Activated CD4-positive, alpha-beta memory T cell treated with anti-CD3 and anti-CD28 coated beads for 36 hours (primary cell): ENCODE measurements at places on chromosomes 6 and 20. TPM values are rescaled to one million over a fixed set of nuclear protein-coding genes. Genes with fewer than 3 reads are reported as not detected.

NR2E1 gene
- not detected for total RNA-seq

DNA sequence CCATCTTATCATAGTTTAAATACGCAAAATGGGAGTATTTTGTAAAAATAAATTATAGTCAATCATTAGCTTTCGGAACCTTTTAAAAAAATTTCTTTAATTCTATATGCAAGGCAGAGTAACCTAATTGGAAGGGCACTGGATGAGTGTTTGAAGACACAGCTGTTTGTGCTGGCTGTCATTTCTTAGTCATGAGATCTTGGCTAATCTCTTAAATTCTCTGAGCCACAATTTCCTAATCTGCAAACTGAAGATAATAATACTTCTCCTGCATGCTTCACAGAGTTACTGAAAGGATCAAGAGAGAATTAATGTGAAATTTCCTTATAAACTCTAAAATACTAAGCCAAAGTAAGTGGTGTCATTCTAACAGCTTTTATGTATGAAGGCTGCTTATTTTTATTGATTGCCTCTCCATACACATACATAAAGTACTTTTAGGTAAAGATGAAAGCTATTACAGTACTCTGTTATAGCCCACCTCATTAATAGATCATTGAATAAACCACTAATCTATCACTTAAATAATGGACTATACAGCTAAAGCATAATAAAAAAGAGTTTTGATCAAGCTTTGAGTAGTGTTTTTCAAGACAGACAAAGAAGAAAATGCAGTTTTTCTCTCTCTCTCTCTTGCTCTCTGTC lies 383.7 kb upstream of the IRAK1BP1 start:
- no peak overlapping the region for H3K4me3 ChIP-seq
- H3K4me1 ChIP-seq, result no peaks in the 10 kb centered on the region
- no peak for DNase-seq

VIP gene
- not detected for total RNA-seq

- no peak overlapping the region for H3K27ac ChIP-seq
- H3K36me3 ChIP-seq, result peaks cover 24% of the 10 kb centered on the region
- no peaks in the 10 kb centered on the region for H3K27me3 ChIP-seq
- no peak for DNase-seq
Observed at GRCh38 chr6:20444786-20445271, 43.1 kb downstream of the E2F3 start.

SLC13A3 gene
- total RNA-seq, result not detected

- H3K4me3 ChIP-seq, result no peak overlapping the region
- H3K36me3 ChIP-seq, result no peaks in the 10 kb centered on the region
- no peaks in the 10 kb centered on the region for H3K4me1 ChIP-seq
- H3K27me3 ChIP-seq, result peaks cover 3% of the 10 kb centered on the region
- no peak overlapping the region for H3K27ac ChIP-seq
Observed at GRCh38 chr6:131745476-131745875, 34.7 kb upstream of the CTAGE9 start.

ACSS1 gene
- 15.2 TPM for total RNA-seq

DNA sequence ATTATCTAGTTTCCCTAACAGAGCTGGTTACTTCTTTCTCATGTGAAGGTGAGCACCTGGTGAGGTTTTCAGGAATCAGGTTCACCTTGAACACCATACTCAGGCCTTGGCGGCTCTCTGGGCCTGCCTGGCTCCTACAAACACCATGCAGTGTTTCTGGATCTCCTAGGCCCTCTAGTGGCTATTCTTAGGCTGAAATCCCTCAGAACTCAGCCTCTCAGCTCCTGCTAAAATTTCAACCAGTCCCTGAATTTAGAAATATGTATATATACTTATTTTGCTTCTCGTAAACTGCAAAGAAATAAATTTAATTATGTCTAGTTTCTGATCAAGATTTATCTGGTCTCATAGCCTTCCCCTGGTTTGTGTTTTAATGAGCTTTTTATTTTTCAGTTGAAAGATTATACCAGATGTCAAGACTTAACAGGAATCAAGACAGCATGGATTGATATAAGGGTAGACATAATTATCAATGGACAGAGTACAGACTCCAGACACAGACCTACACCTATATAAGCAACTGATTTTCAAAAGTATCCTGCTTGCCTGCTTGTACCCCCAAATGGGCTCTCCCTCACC lies 55.9 kb downstream of the ANKEF1 start:
- no peaks in the 10 kb centered on the region for H3K4me1 ChIP-seq
- H3K36me3 ChIP-seq, result no peaks in the 10 kb centered on the region
- no peak overlapping the region for H3K27ac ChIP-seq

GRCh38 chr6:7413151-7413823 lies 23.7 kb downstream of the RIOK1 start:
- no peaks in the 10 kb centered on the region for H3K4me1 ChIP-seq
- DNase-seq, result no peak
- peaks cover 51% of the 10 kb centered on the region for H3K36me3 ChIP-seq
- no peaks in the 10 kb centered on the region for H3K27me3 ChIP-seq
- H3K4me3 ChIP-seq, result no peak overlapping the region

TTBK1 gene
- 0.34 TPM for total RNA-seq

- DNase-seq, result no peak
- no peaks in the 10 kb centered on the region for H3K27me3 ChIP-seq
- H3K36me3 ChIP-seq, result peaks cover 9% of the 10 kb centered on the region
- H3K4me3 ChIP-seq, result no peak overlapping the region
Observed at GRCh38 chr20:35560105-35560511, 18.2 kb downstream of the ERGIC3 start.

DNA sequence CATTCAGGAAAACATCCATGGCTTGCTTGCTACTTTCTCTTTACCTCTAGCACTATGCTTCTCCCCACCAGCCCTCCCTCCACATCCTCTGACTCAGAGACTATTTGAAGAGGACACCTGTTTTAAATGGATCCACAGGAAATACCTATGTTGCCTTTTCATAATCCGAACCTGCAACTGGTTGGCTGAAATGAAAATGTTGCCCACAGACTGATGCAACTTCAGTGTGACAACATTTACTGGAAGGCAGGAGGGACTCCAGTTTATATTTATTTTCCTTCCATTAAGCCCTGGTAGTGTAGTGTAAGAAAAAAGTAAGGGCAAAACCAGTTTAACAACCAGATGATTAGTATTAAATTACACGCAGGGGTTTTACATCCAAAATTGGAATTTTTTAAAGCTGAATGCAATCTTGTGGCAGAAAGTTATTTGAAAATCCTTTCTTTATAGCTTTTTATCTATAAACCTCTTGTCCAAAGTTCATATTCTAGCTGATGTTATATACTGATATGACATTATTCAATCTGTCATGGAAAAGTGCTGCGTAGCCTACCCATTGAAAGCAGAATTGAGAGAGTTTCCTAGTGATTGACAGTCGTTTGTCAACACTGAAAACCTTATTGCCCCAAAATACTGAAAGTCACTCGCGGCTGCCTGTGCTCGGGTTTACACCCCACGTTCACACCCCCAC lies 881 bp upstream of the AIG1 start:
- peak overlapping the region; percentile 89 for H3K4me3 ChIP-seq
- H3K36me3 ChIP-seq, result no peaks in the 10 kb centered on the region
- no peaks in the 10 kb centered on the region for H3K27me3 ChIP-seq
- H3K4me1 ChIP-seq, result peaks cover 23% of the 10 kb centered on the region

DNA sequence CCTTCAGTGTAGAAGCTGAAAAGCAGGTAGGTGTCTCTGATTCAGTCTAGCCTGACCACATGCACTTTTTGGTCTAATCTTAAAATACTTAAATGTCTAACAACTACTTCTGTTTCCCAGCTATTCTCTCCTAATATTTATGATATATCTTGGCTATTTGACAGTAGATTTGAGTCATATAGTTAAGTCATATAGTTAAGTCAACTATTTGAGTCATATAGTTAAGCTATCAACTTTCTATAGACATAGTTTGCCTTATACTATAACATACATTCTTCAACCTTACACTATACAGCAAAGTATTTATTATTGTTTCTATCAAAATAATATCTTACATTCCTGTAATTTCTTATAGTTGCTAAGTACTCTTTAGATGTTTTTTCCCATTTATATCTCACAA lies 110.9 kb downstream of the GMDS start:
- no peaks in the 10 kb centered on the region for H3K36me3 ChIP-seq
- H3K4me1 ChIP-seq, result peaks cover 2% of the 10 kb centered on the region
- no peak for DNase-seq
- no peaks in the 10 kb centered on the region for H3K27me3 ChIP-seq
- H3K4me3 ChIP-seq, result no peak overlapping the region

ZNF391 gene
- total RNA-seq, result 3.2 TPM

LY6G6D gene
- total RNA-seq, result not detected

- no peak overlapping the region for H3K4me3 ChIP-seq
- no peak for DNase-seq
- H3K27ac ChIP-seq, result no peak overlapping the region
- no peaks in the 10 kb centered on the region for H3K4me1 ChIP-seq
- H3K36me3 ChIP-seq, result no peaks in the 10 kb centered on the region
- no peaks in the 10 kb centered on the region for H3K27me3 ChIP-seq
Observed at GRCh38 chr6:39945626-39946025, 11.4 kb upstream of the MOCS1 start.

HRH3 gene
- total RNA-seq, result not detected

DNA sequence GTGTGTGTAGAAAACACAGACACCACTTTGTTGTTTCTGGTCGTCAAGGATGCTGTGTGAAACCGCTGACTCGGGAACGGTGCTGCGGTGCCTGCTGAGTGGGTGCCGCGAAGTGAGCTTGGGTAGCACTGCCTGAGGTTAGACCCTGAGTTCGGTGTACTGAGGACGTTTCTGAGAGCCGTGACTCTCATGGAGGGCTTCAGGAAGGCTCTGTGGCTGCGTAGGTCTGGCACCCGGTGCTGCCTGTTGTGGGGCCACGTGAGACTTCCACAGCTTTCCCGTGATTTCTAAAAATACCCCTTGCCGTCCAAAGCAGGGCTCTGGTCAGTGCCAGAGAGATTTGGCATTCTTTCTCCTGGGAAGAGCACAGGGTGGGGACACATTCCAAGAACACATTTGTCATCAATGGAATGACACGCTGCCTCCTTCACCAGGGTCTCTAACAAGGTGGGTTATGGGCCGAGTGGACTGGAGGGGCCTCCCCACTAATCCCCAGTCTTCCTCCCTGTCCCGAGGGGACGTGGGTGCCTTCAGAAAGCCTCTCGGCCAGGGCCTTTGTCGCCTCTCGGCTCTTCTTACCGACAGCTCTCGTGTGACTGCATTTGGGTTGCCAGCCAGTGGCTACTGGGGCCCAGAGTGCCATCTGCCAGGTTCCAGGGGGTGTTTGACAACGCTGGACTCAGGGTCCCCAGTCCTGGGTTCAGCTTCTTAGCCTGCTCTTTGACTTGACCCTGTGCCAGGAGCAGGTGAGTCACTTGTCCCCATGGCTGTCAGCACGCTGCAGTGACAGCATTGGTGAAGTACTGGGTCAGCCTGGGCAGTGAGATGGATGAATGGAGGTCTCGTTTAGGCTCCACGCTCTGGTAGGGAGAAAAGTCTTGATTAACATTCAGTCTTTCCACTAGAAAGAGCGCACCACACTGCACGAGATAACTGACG lies 62.2 kb downstream of the SYNJ2 start:
- H3K4me1 ChIP-seq, result peaks cover 37% of the 10 kb centered on the region
- H3K27me3 ChIP-seq, result no peaks in the 10 kb centered on the region
- no peak overlapping the region for H3K27ac ChIP-seq

GRCh38 chr6:4352322-4352669 lies 216.9 kb upstream of the ECI2 start:
- no peak for DNase-seq
- H3K4me3 ChIP-seq, result no peak overlapping the region
- peaks cover 2% of the 10 kb centered on the region for H3K27me3 ChIP-seq
